Stimulated activated effector memory CD8-positive, alpha-beta T cell treated with anti-CD3 and anti-CD28 coated beads, Interleukin-12 subunit alpha, Interleukin-12 subunit beta, amount 100 ng/mL, for 72 hours (primary cell): ENCODE measurements at places on chromosomes 11 and 22.

DNA sequence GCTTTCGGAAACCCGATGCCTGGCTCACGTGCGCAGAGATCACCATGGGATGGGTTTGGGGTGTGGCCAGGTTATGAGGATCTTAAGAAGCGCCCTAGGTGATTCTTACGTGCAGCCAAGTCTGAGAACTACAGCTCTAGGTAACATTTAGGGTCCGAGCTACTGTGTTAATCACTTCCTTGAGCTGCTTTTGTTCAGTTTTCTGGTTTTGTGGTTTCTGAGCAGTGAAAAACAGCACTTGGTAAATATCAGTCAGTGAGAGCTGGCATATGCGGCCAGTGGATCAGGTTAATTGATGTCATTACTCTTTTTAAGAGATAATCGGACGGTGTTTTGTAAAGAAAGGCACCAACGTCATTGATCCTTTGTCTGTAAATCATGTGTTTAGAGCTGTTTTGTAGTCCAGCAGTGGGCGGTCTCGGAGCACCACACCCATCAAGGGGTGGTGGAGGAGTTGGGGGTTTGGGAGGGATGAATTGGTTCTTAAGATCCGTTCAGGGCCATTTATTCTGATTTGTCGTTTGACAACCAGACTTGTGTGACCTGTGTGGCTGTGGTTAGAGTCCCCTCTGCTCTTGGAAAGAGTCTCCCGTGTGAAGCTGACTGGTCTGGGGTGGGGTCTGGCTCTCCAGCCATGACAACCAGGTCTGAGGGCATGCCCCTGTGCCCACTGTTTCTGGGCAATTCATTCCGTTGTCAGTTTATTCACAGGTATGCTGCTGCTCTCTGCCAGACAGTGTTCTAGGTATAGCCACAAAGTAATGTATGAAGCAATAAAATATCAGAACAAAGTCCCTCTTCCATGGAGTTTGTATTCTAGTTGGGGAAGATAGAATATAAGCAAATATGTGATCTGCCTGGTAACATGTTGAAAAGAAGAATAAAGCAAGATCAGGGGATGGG lies 61.9 kb upstream of the SORL1-AS1 start:
- no peak for DNase-seq

- DNase-seq: no peak
Observed at GRCh38 chr11:128929468-128929867, 13.2 kb downstream of the TP53AIP1 start.

DNA sequence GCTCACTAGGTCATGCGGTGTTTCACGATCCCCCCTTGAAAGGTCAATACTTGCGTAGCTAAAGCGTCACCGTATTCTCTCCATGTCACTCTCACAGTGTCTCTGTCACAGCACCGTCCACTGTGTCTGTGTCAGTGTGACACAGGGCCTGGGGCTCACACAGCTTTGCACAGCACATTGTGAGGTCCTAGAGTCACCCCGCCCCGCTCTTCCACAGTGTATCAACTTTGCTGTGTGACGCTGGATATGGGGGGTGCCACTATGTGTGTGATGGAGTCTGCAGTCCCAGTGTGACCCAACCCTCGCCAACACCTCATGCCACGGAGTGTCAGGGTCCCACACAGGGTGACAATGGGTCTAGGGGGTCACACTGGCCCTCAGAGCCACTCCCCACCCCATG lies 583 bp downstream of the P4HA3 start:
- no peak for DNase-seq

DNA sequence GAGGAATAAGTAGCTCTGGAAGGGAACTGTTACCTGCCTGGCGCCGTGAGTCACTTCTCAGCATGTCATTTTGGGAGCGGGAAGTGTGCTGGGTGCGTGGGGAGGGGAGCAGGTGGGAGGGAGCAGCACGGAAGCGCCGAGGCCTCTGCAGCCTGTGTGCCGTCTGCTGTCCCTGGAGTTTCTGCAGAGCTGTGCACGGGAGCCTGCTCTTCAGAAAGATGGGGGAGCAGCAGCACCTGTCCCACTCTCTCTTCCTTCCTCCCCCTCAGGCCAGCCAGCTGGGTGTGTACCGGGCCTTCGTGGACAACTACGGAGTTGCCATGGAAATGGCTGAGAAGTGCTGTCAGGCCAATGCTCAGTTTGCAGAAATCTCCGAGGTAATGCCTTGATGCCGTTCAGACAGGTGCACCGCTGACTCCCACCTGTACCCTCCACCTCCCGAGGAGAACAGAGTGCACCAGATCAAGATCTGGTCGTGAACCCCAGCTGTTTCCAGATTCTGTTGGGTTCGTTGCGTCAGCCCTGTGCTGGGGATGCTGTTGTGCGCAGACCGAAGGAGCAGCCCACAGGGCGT lies 87.9 kb downstream of the BCR start:
- DNase-seq: no peak

- no peak for DNase-seq
Observed at GRCh38 chr11:16891964-16892363, 122.2 kb downstream of the PLEKHA7 start.

GRCh38 chr22:35839841-35840301 lies 122.2 kb downstream of the APOL5 start:
- DNase-seq: no peak

GRCh38 chr11:56923116-56923515 lies 65.6 kb upstream of the OR5AK2 start:
- DNase-seq: no peak

DNA sequence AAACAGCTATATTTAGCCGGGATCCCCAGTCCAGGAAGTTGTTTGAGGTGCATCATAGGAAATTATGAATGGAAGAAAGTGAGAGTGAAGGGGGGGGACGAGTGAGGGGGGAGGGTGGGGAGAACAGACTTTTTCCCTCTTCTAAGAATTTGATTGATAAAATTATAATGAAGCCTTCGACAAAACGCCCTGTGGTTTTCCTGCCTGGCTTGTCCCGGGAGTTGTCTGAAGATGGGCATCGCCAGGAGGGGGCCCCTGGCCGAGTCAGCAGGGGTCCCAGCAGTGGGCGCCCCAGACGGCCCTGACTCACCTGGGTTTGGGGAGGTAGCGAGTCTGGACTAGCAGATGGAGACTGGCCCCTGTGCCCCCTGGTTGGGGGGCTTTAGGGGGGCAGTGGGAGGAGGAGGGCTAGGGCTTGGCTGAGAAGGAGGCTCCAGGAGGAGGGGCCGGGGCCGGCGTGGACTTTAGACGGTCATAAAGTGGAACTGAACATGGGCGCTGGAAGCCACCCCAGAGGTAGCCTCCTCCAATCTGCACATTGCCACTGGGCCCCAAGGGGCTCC lies 336 bp upstream of the LIF start:
- no peak for DNase-seq

GRCh38 chr11:19632499-19632834 lies 80.2 kb upstream of the NAV2 start:
- DNase-seq: no peak

- DNase-seq: no peak
Observed at GRCh38 chr11:34181251-34181650, 75.8 kb downstream of the NAT10 start.

- no peak for DNase-seq
Observed at GRCh38 chr11:67248653-67249052, 17.6 kb upstream of the GRK2 start.

GRCh38 chr11:33461369-33462125 lies 204.4 kb downstream of the HIPK3 start:
- no peak for DNase-seq

GRCh38 chr11:33657757-33658156 lies 42.9 kb downstream of the C11orf91 start:
- no peak for DNase-seq

- no peak for DNase-seq
Observed at GRCh38 chr22:49951000-49951677, 9.4 kb upstream of the PIM3 start.

GRCh38 chr11:66068923-66069714 lies 953 bp upstream of the PACS1 start:
- no peak for DNase-seq

GRCh38 chr11:3148990-3149851 lies 15.9 kb downstream of the OSBPL5 start:
- no peak for DNase-seq
